ENCODE measurements at places on chromosomes 12 and 14.

DNA sequence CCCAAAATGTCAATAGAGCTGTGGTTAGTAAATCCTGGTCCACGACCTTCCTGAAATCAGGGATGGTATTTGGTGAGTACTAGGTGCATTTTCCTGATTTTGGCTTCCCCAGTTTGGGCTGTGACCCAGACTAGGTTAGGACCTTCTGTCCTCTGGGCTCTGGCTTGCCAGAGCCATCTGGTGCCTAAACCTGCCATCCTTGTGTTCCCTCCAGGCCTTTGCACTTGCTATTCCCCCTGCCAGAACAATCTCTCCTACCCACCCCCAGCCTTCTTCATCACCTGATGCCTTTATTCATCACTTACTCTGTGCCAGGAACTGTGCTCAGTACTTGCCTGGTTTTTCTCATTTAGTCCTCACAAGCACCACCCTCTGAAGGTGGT lies 216.7 kb downstream of the RBM19 start:
- no peak for DNase-seq

- DNase-seq, result no peak
Measured at GRCh38 chr12:123066384-123066710, 84.5 kb downstream of the PITPNM2 start.

- no peak for DNase-seq
Measured at GRCh38 chr14:33408291-33408690, 469.6 kb downstream of the NPAS3 start.

GRCh38 chr12:28973491-28973890 lies 175.6 kb upstream of the FAR2 start:
- no peak for DNase-seq

DNA sequence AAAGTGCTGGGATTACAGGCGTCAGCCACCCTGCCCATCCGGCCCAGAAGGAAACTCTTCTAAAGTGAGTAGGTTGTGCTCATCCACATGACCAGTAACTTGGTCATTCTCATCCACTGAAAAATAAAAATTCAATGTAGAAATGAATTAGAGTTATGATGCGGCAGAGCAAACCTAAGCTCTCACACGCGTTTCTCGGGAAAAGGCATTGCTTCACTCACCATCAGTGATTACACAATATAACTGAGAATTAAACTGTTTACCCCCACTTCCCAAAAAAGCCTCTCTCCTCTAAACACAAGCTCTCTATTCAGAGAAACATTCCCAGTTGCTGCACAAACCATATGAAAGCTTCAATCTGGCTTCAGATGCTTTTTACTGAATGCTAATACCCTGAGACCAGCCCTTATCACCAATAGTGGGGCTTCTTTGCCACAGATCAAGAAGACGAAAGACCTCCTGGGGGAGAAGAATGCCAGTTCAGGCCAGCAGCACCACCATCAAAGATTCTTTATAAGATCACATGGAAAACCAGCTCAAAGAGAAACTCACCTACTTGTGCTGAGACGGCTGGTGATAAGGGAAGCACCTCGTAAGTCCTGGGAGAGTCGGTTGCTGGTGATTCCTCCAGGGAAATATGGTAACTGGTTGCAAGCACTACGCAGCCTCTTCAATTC lies 121.5 kb upstream of the SFSWAP start:
- no peak for DNase-seq

DNA sequence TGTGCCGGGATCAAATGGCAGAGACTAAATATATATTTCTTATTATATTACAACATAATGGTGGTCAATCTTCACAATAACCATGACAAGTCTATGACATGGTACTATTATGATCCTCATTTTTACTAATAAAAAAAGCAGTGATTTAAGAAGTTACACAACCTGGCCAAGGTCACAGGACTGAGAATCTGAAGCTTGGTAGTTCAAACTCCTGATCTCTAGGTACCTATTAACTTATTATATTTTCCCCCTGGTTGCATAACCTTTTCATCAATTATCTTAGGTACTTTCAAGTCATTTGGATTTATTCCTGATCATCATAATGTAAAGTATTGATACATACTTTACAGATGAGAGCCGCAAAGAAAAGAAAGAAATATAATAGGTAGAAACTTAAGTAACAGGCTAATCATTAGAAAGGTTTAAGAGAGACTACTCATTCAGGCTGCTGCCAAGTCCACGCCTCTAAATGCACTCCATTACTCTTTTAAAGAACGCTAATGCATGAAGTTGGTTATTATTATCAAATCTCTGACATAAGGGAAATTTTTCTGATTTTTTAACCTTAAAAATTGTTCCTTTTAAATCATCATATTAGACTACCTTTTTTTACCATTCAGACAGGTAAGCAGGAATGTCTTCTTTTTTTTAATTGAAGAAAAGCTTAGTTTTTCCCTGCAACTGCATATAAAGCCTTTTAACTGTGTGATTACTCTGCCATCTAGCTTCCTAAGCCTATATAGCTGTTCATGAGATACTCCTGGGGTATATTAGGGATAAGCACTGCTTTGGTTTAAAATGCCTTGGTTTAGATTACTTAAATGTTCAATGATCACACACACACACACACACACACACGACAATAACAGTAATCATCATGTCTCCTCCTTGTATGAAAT lies 35.6 kb downstream of the RPS29 start:
- no peak for DNase-seq

- DNase-seq, result no peak
Measured at GRCh38 chr14:97402279-97402678, 605.1 kb downstream of the VRK1 start.

- DNase-seq, result no peak
Measured at GRCh38 chr14:35362911-35363374, 41.6 kb downstream of the NFKBIA start.

DNA sequence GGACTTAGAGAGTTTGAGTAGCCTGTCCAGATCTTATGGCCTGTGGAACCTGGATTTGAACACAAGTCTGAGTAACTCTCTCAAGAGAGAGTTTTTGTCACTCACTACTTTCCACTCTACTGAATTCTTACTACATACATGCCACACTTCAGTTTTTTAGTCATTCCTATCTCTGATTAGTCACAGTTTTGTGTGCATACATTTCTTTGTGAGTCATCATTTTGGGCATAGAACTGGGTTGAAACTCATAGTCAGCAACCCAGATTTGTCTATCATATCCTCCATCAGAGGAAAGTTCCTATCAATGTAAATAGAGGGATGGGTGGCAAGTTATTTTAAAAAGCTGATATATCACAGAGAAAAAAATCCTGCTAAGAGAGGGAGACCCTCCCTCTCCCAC lies 42.9 kb downstream of the FLRT2 start:
- DNase-seq, result no peak

DNA sequence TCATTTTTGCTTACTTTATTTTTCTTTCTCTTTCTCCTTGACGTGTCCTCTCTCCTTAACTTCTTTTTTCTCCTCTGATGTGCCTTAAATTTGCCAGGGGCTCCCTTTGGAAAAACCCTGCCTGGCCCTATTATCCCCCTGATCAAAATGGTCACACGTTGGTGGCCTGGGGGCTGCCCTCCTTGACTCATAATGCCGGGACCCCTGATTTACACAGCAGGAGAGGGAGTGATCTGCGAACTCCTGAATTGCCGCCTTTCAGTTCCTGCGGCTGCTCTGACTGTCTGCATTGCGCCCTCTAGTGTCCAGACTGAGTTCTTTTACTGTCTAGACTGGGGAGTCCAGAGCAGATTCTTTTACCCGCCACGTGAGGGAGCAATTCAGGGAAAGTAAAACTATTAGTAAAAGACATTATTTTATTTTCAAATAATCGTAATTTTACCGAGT lies 44.8 kb upstream of the GZMB start:
- DNase-seq, result peak; percentile 100

DNA sequence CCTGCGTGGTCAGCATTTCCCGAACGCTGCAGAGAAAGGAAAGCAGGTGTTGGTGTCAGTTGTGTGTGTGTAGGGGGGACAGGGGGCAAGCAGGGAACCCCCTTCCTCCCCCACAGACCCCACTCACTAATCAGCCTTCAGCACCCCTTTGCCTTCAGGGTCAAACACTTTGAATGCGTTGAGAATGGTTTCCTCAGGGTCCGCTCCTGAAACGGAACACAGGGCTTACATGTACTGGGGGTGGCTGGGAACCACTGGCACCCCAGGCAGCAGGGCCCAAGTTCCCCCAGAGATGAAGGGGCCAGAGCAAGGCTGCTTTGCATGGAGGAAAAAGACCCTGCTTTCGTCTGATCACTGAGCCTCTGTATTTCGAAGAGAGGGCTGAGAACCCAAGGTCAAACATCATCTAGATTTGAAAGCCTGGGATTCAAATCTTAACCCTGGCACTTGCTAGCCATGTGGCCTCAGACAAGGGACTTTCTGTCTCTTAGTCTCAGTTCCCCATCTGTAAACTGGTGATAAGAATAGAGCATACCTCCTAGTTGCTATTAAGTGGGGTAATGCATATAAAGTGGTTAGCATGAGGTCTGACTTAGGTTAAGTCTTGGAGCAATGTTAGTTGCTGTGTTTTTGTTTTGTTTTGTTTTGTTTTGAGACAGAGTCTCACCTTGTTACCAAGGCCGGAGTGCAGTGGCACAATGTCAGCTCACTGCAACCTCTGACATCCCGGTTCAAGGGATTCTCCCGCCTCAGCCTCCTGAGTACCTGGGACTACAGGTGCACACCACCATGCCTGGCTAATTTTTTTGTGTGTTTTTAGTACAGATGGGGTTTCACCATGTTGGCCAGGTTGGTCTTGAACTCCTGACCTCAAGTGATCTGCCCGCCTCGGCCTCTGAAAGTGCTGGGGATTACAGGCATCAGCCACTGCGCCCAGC lies 7.0 kb downstream of the MYL2 start:
- DNase-seq, result no peak

- DNase-seq, result no peak
Measured at GRCh38 chr12:79515530-79515935, 175.2 kb downstream of the PAWR start.

- no peak for DNase-seq
Measured at GRCh38 chr12:118337194-118337838, 35.4 kb downstream of the TAOK3 start.

DNA sequence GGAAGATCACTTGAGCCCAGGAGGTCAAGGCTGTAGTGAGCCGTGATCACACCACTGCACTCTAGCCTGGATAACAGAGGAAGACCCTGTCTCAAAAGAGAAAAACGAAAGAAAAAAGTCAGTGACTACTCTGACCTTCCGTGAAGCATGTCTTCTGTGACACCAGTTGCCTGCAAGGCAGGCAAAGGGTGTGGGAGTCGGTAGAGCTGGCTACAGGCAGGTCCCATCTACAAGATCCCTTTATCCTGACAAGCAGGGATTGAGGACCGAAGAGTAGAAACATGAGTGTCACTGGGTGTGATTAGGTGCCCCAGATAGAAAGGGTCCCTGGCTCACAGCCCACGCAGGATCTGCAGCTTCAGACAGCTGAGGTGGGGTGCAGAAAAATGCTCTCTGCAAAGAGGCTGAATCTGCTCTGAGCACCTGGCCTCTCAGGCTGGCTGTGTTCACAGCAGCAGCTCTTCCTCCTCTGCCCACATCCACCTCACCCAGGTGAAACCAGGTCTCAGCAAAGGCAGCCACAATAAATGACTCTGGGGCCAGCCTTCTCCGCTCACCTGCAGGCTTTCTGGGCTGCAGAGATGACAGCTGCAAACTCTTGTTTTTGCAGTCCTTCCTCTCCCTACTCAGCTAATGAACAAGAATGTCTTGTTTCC lies 28.6 kb upstream of the HSP90B1 start:
- DNase-seq, result no peak

GRCh38 chr14:70642303-70643235 lies 853 bp downstream of the TTC9 start:
- DNase-seq, result peak; percentile 3

DNA sequence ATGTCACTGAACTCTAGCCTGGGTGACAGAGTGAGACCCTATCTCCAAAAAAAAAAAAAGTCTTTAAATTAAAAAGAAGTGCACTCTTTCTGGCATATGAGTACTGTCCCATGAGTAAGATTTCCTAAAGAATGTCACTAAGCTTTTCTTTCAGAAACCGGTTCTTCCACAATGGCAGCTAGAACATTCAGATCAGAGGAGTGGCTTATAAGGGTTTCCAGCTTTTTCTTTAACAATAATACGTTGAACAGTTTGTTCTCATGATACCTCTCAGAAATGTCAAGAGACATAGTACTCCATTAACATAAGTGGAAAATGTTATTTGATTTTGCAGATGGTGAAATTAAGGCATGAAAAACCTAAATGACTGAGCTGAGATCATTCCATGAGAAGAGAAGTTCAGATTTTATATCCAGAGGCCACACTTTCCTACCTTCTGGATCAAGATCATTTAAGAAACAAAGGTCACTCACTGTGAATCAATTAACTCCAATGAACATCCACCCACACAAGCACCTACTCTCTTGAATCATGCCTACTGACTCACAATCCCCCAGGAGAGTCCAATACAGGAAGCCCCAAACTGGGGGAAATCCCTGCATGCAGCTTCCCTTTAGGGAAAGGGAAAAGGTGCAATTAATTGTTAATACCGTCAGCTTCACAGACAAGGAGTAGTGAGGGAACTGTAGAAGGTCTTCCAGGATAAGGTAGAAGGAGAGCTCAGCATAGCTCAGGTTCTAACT lies 86.9 kb downstream of the SPTSSA start:
- DNase-seq, result peak; percentile 29

DNA sequence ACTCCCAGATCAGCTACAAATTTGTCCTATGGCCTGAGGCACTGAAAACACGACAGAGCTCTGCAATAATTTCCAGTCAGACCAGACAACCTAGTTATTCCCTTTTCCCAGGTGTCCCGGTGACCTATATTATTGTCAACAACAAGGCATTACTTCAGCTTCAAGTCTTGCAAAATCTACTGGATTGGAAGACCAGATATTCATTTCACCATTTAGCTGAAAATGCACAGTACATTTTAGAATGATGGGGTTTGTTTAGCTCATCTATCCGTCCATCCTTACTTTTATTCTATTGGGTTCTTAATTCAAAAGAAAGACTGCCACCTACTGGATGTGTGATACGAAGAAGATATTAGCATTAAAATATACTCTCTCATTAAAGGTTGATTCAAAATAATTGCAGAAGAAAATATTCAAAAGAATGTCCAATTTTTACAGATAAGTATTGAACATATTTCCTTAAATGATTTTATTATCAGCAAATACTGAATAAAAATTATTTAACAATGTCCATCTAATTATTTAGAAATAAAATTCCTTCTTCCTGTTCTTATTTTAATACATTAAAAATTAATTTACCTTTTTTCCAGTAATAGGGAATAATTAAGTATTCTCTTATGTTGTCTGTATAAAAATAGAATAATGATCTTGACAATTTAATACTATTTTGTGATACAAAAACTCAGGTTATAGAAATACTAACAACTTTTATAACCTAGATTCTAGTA lies 244.9 kb upstream of the LRIG3 start:
- peak; percentile 31 for DNase-seq

GRCh38 chr12:71710276-71711125 lies 24.6 kb downstream of the TMEM19 start:
- DNase-seq, result no peak

DNA sequence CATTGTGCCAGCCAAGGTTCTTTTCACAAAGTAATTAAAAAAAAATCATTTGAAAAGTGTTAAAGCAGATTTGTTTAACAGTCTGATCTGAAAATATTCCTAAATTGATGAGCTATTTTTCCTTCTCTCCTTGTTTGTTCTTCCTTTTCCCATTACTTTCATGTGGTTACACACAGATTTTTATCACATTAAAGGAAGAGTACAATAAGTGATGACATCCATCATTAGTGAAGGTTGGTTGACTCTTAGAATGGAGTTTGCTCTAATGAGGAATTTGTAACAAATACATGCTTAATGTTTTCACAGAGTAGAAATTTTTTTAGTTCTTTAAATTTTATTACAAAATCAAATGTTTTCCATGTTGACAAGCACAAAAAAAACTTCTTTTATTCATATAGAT lies 18.9 kb upstream of the TOMM20L start:
- no peak for DNase-seq

GRCh38 chr14:59274991-59275391 lies 86.5 kb downstream of the DAAM1 start:
- peak; percentile 53 for DNase-seq
